GM13977 (cell line): ENCODE measurements at places on chromosomes 16 and 17.

- no peak for DNase-seq
Observed at GRCh38 chr16:85261657-85262557, 149.6 kb upstream of the CIBAR2 start.

DNA sequence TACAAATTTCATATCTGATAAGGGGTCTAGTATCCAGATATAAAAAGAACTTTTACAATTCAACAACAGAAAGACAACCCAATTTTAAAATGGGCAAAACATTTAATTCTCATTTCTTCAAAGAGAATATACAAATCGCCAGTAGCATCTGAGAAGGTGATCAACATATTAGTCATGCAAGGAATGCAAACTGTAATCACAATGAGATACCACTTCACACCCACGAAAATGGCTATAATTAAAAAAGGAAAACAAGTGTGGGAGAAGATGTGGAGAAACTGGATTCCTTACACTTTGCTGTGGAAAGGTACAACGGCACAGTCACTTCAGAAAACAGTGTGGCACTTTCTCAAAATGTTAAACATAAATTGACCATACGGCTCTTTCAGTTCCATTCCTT lies 168.2 kb downstream of the VPS53 start:
- no peak for DNase-seq

- no peak for DNase-seq
Observed at GRCh38 chr17:5715478-5715877, 131.2 kb upstream of the NLRP1 start.

DNA sequence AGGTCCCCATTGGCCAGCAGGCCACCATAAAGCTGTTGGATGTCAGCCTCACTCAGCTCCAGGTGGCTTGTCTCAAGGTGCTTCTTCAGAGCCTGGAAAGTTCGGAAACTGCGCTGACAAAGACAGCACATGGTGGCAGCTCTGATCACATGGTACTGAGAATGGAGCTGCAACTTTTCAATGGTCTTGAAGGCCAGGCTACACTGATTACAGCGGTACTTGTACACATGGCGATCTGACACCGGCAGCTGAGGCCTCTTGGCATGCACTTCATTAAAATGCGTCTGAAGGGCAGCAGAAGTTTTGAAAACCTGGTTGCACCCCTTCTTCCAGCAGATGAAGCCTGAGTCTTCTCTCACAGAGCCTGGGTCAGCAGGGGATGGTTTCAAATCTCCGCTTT lies 249.7 kb downstream of the ZFHX3 start:
- no peak for DNase-seq

GRCh38 chr16:67169642-67170167 lies 633 bp upstream of the NOL3 start:
- DNase-seq: no peak

GRCh38 chr16:23539984-23540816 lies 16.9 kb downstream of the EARS2 start:
- DNase-seq: no peak

GRCh38 chr16:12420661-12421209 lies 383.0 kb downstream of the CPPED1 start:
- DNase-seq: no peak

GRCh38 chr16:4640572-4641305 lies 16.1 kb downstream of the MGRN1 start:
- DNase-seq: no peak

- DNase-seq: no peak
Observed at GRCh38 chr17:78528541-78528940, 48.7 kb downstream of the DNAH17 start.

GRCh38 chr17:79414793-79415211 lies 196.0 kb downstream of the RBFOX3 start:
- no peak for DNase-seq

GRCh38 chr17:289409-289808 lies 63.2 kb downstream of the RPH3AL start:
- DNase-seq: no peak

DNA sequence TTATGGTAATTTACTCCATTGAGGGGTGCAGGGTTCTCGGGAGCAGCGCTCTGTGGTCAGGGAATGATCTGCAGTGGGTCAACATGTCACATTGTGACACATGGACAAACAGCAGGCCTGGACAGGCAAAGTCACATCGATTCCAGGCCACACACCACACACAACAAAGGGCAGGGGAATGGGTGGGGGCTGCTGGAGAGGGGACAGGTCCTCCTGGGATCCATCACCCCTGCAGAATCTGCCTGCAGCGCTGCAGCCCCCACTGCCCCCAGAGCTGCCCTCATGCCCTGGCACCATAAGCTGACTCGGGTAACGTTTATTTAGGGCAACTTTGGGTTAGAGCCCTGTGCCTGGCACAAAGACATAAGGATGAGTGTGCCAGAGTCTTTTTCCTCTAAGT lies 9.1 kb downstream of the PEMT start:
- no peak for DNase-seq

DNA sequence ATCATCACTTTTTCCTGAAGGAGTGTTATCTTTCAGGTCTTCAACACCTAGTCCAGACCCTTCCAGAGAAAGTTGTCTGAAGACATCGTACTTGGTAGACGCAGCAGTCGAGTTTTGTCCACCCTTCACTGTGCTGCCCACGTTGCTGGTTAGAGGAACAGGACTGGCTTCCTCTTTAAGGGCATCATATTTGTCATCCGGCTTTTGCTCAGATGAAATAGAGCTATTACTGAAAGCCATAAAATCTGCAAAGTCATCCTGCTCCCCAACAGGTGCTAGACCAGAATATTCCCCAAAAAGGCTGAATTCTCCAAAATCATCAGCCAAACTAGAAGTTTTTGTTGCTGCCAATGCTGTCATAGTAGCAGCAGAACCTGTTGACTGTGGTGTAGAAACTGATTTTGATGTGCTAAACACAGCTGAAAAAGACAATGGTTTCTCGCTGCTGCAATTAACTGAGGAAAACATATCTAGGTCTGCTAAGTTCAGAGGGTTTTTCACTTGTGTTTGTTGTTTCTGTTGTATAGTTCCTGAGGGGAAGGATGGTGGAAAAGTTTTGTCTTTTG lies 55.7 kb downstream of the SYNRG start:
- DNase-seq: no peak

- no peak for DNase-seq
Observed at GRCh38 chr17:75069783-75070182, 18.0 kb upstream of the SLC16A5 start.
